GM23338 (cell line): ENCODE measurements at places on chromosomes 16 and 17.

DNA sequence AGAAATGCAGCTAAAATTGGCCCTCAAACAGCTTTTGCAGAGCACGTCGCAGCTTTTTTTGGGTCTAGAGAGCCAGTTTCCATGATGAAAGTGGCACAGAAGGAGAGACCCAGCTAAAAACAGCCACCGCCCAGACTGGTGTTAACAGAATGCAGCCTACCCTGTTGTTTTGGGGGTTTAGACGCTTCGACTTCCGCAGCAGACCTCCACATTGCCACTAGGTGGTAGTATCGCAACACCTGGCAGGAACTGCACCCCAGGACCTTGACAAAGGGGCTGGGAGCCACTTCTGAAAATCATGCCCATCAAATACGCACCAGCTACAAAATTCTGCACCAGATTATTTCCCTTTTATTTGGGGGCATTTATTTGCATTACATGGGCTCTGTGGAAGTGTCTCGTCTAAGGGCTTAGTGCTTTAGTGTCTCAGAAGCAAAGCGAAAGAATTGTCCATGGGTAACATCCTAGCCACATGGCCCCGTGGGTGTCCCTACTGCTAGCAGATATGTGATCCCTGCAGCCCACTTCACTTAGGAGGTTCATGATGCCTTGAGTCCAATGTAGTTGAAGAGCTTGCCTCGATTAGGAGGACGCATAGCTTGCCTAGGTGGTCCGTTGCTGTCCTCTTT, 167.1 kb downstream of the HAPSTR1 start:
- DNase-seq: peak; percentile 87

- DNase-seq: peak; percentile 84
These were observed 4.0 kb upstream of the DLX4 start for GRCh38 chr17:49964769-49965523.

DNA sequence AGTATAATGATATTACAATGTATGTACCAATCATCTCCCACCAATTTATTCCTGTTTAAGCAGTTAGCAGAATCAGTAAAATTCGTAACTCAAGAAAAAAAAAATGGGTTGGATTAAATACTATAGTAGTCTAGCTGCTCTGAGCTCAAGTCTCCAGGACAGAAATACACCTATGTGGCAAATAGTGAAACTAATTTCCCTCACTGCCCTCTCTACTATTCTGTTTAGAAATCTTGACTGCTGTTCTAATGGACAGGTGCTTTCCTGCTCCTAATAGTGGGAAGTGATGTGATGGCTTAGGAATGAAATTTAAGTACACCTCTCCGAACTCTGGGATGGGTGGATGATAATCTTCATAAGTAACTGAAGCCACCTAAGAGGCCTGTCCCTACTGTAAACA, 175.7 kb downstream of the KCNJ2 start:
- no peak for DNase-seq

DNA sequence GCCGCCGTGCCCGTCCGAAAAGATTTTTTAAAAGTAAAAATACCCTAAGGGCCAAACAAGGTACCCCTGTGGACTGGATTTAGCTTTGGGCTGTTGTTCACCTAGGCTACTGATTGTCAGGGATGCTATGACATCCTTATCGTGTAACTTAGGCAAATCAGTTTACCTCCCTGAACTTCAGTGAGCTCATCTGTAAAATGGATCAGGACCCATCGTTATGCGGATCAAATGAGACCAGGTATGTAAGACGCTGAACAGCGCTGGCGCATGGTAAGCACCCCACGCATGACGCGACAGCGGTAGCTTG, 658 bp upstream of the ZNF771 start:
- DNase-seq: no peak

DNA sequence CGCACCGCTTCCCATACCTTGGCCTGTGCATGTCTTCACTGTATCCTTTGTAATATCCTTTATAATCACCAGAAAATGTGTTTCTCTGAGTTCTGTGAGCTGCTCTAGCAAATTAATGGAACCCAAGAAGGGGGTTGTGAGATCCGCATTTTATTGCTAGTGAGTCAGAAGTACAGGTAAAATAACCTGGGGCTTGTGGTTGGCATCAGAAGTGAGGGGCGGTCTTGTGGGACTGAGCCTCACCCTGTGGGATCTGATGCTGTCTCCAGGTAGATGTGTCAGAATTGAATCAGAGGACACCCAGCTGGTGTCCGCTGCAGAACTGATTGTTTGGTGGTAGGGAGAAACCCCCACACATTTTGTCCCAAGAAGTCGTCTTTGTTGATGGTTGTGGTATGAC, 382.4 kb downstream of the SNX29 start:
- DNase-seq: no peak

DNA sequence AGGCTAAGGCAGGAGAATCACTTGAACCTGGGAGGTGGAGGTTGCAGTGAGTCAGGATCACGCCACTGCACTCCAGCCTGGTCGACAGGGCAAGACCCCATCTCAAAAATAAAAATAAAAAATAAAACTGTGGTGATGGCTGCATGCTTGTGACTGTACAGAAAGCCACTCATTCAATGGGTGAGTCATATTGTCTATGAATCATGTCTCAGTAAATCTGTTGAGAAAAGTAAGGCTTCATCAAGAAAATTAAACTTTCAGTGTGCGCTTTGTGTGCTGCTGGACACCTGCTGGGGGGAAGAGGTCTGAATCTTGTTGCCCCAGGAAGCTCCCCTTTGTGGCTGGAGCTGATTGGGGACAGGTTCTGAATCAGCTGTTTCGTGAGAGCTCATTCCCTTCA, 11.3 kb downstream of the NUBP1 start:
- DNase-seq: no peak

DNA sequence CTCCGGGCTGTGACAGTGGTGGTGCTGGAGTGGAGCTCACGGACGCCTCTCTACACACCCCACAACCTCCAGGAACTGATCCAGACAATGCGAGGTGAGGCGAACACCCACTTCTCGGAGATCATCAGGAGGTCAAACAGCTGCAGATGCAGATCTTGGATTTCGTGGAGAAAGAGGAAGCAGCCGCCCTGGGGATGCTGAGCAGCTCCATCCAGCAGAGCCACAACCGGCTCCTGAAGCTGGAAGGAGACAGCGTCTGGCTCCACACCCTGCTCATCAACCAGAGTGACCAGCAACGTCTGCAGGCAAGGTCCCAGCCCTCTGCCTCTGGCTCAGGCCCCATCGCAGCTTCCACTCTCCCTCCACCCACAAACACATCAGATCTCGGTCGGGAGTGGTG, 13.2 kb upstream of the SLC16A5 start:
- no peak for DNase-seq

DNA sequence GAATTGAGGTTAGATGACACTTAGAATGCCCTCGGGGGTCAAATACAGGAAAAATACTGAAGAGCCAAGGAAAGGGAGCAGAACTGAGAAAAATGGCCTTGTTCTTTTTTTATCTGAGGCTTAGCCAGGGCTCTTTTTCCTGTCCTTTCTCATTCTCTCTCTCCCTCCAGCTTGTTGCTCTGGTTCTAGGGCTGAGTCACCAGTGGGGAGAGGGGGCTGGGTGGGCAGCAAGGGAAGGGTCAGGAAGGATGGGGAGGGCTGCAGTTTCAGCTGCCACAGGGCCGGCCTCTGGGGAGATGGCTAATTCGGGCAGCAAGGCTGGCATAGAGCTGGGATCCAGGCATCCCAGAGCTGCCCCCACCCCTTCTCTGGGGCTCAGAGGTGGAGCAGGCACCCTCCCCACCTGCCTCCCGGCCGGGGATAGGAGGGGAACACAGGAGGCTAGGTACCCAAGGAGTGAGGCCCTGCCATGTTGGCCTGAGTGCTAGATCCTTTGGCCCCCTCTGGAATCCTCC, 3.9 kb downstream of the ITGA3 start:
- no peak for DNase-seq

- no peak for DNase-seq
These were observed 21.0 kb downstream of the GLG1 start for GRCh38 chr16:74585846-74586443.

GRCh38 chr16:1526608-1527555, 6.6 kb upstream of the TMEM204 start:
- DNase-seq: no peak

DNA sequence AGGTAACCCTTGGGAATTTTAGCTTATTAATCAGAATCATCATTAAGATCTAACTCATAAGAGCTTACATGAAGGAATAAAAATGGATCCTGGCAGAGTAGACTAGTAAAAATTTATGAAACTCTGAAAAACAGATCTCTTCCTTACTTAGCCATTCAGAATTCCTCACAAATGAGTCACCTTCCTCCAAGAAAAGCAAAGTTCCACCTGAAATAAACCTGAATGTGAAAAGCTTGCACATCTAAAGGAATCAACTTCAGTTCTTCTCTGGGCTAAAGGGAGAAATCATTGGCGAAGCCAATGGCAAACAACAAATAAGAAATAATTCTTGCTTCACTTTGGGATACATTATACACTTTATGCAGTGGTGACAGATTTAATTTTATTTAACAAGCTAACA, 22.7 kb downstream of the MYO1D start:
- DNase-seq: peak; percentile 35

DNA sequence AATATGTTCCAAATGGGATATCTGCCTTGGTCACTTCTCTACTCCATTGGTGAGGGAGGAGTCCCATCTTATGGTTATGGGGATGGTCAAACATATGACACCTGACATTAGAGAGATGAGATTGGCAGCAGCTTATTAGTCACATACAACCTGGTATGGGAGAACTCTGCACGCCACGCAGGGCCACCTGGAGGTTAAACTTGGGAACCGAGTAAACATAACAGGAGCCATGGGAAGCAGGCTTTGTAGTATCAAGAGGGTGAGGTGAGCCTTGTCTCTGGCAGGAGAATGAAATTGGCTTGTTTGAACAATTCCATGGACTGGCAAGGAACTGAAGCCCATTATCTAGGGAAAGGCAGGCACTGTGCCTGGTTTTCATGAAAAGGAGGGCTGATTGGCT, 238.7 kb upstream of the ELAC2 start:
- DNase-seq: peak; percentile 10

GRCh38 chr16:65808790-65809189, 557.7 kb upstream of the CDH5 start:
- no peak for DNase-seq

DNA sequence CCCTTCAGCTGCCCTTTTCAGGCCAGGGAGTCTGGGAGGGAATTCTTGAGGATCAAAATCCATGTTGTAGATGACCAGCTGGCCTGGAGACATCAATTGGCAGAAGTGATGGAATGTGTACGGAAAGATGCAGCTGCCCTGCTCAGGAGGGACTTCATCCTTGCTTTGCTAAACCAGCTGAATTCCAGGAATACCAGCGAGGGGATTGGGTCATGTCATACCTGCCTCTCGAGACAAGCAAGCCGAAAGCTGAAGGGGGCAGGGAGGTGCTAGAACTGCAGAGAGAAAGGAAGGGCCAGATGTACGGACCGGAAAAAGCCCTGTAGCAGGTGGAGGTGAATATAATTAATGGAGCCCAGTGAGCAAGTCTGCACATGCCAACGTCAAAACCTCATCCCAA, 25.6 kb upstream of the NTN1 start:
- peak; percentile 88 for DNase-seq

DNA sequence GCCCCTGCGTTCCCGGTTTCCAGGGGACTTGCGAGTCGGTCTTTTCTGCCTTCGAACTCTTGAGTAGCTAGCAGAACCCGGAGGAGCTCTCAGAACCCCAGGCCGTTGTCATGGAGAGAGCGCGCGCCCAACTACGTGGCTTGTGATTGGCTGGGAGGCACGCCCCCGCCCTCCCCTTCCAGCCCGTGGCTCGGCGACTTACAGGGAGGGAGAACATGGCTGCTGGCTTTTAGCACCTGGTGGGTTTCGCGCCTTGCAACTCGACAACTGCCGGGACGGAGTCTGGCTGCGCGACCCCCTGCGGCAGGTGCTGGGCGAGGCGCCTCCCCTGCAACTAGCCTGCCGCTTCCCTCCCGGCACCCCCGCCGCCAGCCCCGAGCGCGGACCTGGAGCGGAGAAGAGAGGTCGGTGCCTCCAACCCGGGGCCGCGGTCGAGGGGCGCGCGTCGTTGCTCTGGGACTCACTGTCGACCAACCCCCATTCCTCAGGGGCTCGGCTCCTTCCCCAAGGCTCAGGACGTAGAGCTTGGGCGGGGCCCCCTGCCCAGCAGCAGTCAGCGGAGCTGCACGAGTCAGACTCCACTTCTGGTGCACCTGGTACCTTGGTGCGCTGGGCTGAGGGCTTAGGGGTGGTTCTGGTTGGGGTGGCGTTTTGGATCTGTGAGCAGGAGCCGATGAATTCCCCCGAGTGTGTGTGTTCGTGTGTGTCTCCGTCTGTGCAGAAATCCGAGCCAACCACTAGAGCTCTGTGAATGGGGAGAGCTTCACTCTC, 9.0 kb upstream of the ZFP90 start:
- DNase-seq: peak; percentile 97

DNA sequence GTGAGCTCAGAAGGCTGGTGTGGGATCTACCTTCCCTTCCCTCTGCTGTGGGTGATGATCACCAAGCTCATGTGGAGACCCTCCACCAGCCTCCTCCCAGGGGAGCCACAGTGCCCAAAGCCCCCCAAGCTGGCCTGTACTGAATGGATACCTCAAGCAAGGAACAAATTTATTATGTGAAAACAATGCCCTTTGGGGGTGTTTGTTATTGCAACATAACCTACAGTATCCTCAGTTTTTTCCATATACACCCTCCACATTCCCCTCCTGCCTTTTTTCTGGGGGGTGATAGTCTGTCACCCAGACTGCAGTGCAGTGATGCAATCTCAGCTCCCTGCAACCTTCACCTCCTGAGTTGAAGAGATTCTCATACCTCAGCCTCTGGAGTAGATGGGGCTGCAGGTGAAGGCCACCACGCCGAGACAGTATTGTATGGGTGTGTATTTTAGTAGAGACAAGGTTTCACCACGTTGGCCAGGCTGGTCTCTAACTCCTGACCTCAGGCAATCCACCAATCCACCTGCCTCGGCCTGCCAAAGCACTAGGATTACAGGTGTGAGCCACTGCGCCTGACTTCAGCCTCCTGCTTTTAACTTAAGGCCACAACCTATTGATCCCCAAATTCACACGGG, 215.9 kb downstream of the CPPED1 start:
- DNase-seq: no peak

DNA sequence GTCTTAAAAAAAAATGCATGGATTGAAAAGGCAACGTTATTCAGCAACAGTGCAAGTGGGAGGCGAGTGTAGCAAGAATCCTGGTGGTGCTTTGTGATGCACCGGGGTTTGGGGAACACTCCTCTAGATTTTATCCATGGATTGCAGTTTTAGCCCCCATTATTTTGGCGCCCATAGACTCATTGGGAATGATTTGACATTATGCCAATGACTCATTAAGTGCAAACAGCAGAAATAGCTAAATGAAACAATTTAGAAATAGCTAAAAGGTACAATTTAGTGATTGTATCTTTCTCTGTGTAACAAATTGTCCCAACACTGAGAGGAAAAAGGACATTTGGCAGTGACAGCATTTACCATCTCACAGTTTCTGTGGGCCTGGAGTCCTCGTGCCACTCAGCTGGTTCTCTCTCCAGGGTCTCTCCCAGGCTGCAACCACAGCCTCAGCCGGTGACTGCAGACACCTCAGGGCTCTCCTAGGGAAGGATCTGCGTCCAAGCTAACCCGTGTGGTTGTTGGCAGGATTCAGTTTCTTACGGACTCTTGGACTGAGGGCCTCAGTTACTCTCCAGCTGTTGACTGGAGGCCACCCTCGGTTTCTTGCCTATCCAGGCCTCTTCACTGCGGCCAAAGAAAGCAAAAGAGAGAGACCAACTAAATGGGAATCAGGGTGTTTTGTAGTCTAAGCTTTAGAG, 398.7 kb downstream of the SNX29 start:
- DNase-seq: no peak
